ENCODE measurements at places on chromosomes 13 and 19.

DNA sequence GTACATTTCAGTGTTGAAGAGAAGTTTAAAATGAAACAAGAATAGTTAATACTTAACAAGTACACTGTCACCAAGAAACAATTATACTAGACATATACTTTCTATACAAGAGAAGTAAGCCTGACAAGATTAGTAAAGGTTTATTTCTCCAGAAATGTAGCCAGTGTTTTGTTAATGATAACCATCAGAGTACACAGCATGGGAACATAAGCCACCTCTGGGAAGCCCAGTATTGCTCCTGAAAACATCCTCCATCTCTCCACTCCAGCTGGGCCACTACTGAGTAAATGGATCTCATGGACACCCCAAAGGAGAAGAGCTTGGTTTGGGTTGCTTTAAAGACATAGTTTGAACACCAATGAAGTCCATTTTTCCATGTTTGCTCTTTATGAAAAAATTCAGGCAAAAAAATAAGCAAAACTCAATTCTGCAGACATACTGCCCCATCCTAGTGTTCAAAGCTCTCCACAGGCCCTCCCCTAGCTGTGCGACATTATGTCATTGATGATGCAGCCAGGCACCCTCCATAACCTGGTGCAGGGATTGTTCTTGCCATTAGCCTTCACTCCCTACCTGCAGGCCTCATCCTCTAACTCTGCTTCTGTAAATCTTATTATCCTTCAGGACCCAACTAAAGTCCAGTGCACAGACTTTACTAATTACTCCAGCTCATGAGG, 61.9 kb downstream of the LHFPL6 start:
- no peak for DNase-seq

- no peak for DNase-seq
Measured at GRCh38 chr13:83765796-83766195, 116.5 kb downstream of the SLITRK1 start.

DNA sequence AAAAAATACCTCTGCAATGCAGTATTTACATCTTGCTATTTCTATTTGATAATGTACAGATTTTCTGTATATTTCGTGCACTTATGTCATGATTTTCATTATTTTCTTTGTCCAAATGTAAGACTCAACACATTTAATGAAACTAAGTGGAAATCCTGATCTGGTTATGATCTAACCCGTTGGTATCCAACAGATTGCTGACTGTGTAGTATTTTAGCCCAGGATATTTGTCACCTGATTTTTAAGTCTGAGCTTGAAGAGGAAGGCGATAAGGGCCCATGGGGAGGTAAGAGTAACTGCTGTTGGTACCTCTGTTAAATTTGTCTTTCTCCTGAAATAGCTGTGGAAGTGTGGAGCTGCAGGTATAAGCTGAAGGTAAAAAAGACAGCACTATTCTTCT, 45.3 kb downstream of the WASF3 start:
- no peak for DNase-seq

GRCh38 chr13:109816112-109816807, 29.9 kb upstream of the IRS2 start:
- DNase-seq: no peak

GRCh38 chr19:18650468-18651041, 13.7 kb downstream of the KLHL26 start:
- no peak for DNase-seq

- DNase-seq: no peak
Measured at GRCh38 chr13:25248071-25248470, 39.2 kb downstream of the MTMR6 start.

GRCh38 chr19:5718579-5719273, 1.2 kb downstream of the LONP1 start:
- no peak for DNase-seq

DNA sequence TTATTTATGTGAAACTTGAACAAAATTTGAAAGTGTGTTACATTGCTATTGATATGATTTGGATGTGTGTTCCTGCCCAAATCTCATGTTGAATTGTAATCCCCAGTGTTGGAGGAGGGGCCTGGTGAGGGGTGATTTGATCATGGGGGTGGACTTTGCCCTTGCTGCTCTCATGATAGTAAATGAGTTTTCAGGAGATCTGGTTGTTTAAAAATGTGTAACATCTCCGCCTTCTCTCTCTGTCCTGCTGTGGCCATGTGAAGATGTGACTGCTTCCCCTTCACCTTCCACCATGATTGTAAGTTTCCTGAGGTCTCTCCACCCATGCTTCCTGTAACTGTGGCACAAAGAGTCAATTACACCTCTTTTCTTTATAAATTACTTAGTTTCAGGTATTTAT, 1731.0 kb downstream of the SLITRK5 start:
- no peak for DNase-seq

DNA sequence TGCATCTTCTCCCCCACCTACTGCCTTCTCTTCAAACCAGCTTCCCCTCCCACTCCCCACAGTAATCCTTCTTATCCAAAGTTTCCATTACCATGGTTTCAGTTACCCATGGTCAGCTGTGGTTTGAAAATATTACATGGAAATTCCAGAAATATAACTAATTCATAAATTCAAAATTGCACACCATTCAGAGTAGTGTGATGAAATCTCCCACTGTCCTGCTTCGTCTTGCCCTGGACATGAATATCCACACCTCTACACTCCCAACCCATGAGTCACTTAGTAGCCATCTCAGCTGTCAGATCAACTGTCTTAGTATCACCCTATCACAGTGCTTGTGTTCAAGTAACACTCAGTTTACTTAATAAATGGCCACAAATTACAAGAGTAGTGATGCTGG, 3.8 kb upstream of the KCTD12 start:
- no peak for DNase-seq

DNA sequence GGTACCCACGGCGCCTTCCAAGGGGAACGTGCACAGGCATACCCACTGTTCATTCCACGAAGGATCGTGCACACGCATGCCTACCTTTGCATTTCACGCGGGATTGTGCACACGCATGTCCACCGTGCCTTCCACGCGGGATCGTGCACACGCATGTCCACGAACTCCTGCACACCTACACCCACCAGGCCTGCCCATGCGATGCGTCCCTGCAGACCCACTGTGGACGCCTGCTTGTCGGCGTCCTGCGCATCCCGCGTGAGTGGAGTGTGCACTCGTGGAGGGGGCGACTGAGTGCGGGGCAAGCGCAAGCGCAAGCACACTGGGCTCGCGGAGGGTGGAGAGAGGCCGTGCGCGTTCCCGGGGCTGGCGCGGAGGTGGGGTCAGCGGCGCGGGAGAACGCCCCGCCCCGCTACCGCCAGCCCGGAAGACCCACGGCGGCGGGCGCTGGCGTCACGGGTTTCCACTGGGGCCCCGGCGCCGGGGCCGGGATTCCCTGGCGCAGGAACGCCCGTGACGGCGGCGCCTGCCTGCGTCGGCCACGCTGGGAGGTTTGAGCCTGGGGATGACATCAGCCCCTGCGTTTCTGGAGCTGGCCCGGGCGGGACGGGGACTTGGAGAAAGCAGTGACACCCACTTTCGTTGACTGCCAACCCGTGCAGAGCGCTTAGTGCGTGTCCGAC, 18.7 kb downstream of the GADD45B start:
- peak; percentile 83 for DNase-seq

- DNase-seq: no peak
Measured at GRCh38 chr19:2097203-2097885, 629 bp downstream of the IZUMO4 start.

DNA sequence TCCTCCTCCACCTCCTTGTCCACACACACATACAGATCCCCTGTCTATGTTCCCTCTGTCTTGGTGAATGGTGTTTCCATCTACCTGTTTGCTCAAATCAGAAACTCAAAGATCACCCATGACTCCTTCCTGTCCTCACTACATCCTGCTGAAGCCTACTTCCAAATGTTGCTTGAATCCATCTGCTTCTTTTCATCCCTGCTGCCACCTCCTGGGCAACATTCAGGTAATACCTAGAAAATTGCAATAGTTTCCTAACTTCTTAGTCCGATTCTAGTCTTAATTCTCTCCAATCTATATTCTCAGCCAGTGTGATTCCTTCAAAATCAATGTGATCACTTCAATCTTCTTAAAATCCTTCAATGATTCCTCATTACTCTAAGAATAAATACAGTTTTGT, 155.5 kb upstream of the STARD13 start:
- DNase-seq: no peak

- DNase-seq: no peak
Measured at GRCh38 chr13:95677564-95678266, 776 bp downstream of the DNAJC3 start.

- DNase-seq: no peak
Measured at GRCh38 chr13:49165798-49166752, 54.1 kb upstream of the MLNR start.

GRCh38 chr13:111540486-111540885, 220.0 kb downstream of the TEX29 start:
- no peak for DNase-seq

DNA sequence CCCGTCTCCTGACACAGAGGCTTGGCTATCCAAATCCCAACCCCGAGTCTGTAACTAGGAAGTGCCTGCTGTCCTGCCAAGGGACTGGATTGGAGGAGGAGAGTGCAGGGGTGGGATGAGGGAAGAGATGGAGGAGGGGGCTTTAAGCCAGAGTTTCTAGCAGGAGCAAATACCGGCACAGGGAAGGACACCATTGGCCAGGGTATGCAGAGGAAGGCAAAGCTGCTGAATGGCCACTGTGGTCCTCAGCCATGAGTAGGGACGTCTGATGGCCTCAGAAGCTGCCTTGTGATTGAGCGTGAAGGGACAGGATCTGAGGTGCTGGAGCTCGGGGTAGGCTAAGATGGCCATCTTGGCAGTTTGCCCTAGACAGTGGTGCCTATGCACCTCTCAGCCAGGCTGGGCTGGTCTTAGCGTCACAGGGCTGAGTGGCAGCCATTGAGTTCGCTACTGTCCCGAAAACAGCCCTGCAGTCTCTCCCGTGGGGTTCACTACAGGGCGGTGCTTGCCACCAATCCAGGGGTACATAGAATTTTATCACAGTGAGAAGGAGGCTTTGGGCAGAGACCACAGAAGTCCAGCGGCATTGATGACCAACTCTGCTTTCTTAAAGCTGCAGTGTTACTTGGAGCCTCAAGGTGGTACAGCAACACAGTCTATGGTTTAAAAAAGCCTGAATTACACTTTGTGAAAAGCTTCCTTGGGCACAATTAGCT, 61.8 kb downstream of the AKAP11 start:
- DNase-seq: no peak

- DNase-seq: peak; percentile 26
Measured at GRCh38 chr19:33493401-33494275, 28.0 kb downstream of the PEPD start.

DNA sequence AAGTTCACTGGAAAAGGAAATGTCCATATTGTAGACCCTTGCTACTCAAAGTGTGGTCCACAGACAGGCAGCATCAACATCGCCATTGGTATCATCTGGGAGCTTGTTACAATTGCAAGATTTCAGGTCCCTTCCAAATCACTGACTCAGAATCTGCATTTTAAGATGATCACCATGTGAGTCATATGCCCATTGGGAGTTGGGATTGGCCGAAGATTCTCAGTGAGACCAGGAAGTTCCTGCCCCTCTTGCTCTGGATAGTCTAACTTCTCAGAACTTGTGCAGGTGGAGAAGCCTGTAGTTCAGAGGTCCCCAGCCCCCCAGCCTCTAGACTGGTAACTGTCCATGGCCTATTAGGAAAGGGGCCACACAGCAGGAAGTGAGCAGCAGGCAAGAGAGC, 48.9 kb upstream of the URAD start:
- DNase-seq: no peak

- DNase-seq: no peak
Measured at GRCh38 chr19:45123440-45123850, 30.5 kb downstream of the PPP1R37 start.

DNA sequence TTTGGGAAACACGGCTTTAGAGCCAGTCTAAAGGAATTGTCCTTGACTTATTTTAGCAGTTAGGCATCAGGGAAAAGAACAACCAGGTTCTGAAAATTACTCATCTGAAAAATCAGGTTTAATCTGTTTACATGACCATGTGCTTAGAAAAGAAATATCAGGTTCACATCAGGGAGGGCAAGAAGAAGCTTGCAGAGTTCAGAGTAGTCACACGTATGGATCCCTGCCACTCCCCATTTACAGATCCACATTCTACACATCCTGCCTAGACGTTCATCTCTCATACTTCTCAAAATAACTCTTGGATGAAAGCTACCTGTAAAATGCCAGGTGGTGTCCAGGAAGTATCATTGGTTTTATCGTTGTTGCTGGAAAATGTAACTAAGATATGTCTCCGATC, 14.0 kb upstream of the PHF11 start:
- DNase-seq: no peak

DNA sequence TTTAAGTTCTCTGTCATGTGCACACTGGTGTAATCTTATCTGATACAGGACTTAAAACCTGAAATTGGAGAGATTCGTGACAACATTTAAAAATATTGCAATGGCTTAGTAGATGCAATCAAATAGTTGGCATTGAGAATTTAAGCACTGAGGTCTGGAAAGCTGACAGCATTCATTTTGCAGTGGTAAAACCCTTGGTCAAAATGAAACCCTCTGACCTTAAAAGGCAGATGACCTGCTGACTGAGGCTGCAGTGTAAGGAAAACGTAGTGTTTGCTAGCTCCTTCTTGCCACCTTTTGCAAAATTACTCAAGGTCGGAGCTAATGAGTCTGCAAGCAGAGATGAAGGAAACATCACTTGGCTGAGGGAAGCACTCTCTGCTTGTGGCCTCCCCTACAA, 150.6 kb downstream of the KCTD12 start:
- no peak for DNase-seq

DNA sequence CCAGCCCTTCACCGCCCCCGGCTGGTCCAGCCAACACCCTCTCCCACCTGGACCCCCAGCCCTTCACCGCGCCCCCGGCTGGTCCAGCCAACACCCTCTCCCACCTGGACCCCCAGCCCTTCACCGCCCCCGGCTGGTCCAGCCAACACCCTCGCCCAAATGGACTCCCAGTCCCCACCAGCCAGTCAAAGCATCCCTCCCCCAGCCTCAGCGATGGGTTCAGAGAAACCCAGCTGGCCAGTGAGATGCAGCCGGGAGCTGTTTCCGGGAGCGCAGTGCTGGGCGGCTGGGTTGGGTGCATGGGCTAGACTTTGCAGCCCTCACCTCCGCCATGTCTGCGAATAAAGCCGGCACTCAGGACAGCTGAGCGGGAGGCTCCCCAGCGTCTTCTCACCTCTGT, 6.5 kb upstream of the CDC34 start:
- no peak for DNase-seq

DNA sequence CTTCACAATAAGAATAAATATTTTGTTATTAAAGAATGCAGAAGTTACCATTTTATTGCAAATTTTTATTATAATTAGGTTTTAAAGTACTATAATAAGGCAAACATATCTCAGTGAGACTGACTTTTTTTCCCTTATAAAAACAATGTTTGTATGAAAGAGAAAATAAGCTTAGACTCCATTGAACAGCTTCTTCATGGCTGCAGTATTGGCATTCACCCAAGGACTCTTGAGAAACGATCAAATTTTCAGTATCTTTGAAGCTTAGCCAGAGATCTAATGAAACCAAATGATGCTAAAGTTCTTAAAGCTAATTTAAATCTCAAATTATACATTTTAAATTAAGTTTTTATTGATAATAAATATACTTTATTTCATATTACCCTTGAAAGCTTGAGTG, 128.3 kb downstream of the GGACT start:
- DNase-seq: no peak
